ENCODE measurements at places on chromosomes 12 and 14.

DNA sequence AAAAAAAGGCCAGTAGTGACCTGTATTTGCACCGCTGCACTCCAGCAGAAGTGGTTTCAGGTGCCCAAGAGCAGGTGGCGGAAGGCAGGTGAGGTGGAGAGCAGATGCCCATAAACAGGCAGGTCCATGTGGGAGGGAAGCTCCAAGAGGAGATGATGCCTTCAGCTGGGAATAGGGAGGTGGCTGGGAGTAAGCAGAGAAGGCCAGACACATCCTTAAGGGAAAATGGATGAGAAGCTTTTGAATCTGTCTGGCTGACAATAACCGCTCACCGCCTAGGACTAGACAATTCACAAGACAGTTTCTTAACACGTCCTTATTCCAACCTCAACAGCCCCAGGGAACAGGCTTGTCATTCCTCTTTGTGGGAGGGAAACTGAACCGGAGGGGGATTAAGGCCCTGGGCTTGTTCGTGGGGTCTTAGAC is 43.9 kb upstream of the PLEKHG6 start:
- no peak for DNase-seq

DNA sequence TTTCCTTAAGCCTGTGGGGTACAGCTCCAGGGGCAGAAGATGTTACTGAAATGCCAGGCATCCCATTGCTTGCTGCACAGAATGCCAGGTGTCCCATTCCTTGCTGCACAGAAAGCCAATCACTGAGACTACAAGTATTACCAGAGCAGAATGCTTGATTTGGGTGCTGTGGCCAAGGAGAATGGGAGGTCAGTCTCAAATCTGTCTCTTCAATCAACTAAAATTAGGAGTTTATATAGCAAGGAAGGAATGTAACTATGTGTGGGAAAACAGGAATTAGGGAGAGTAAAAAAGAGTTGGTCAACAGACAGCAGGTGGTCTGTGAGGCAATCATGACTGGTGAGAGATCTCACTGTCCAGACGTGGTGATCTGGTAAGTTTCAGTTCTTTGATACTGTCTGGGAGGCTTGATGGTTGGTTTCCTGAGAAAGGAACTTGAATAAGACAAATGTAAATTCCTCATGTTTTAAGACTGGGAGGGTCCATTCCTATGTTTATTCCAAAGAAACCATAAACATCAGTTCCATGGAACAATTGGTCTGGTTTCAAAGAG is 31.2 kb upstream of the VASH1 start:
- no peak for DNase-seq

- DNase-seq: no peak
Observed at GRCh38 chr12:6182279-6182898, 17.8 kb upstream of the CD9 start.

DNA sequence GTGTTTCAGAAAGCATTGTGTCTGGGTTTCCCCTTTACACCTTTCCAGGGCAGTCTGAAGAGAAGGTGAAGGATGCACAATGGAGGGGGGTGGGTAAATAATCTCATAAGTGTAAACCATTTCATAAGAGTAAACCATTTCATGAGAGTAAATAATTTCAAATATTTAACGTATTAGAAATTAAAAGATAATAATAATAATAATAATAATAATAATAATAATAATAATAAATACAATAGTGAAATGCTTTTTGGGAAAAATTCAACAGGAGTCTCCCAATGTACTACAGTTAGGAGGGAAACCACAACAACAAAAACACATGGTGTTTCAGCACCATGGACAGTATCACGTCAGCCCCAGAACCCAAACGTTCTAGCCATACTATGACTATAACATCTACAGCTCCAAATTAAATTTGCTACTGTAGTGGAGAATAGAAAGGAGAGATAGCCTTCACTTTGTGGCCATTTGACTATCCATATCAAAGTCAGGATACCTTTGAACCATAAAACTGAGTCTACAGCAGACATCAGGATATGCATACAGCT is 691.8 kb downstream of the BCL11B start:
- DNase-seq: no peak

DNA sequence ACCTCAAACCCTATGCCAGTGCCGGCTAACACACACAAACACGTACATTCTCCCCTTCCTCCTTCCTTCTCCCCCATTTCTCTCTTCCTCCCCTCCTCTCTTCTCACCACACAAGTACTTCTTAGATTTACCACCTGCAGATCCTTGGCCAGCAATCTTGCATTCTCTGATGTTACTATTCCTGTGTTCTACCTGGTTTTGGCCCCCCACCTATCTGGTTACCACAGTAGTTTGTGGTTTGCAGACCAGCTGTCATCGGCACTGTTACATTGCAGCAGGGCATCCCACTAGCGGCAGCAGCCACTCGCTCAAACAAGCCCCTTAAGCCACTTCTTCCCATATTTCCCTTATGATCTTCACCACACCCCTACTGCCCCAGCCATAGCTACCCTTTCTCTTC is 3.9 kb downstream of the ABHD4 start:
- DNase-seq: no peak

- DNase-seq: no peak
Observed at GRCh38 chr12:77760271-77761025, 70.2 kb upstream of the NAV3 start.

DNA sequence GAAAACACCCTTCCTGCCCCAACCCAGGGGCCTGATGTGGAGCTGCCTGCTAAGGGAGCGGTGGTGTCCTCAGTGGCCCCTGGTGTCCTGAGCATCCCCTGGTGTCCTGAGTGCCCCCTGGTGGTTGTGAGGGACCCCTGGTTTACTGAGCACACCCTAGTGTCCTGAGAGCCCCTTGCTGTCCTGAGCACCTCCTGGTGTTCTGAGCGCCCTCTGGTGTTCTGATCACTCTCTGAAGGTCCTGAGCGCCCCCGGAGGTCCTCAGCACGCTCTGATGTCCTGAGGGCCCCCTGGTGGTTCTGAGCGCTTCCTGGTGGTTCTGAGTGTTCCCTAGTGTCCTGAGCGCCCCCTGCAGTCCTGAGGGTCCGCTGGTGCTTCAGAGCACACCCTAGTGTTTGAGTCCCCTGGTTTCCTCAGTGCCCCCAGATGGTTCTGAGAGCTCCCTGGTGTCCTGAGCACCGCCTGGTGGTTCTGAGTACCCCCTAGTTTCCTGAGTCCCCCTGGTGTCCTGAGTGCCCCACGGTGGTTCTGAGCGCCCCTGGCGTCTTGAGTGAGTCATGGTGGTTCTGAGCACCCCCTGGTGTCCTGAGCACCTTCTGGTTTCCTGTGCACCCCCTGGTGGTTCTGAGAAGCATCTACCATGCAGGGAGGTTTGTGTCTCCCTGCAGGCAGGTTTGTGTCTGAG is 1004.2 kb downstream of the TMEM121 start:
- DNase-seq: peak; percentile 30

GRCh38 chr14:25521616-25522015 is 471.7 kb upstream of the STXBP6 start:
- DNase-seq: no peak

DNA sequence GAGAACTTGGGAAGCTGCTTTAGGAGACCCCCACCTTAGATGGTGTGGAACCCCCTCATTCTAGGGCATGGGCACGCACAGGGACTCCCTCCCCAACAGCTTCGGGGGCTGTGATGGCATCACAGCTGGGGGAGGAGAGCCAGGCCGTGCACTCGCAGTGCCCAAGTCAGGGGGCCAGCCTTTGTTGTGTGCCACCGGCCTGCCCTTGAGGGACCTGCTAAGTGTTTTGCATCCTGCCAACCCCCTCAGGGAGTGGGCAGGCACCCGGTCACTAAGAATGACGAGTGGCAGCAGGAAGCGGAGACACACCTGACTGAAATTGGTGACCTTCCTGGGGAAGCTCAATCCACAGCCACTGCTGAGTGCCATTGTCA is 334.9 kb upstream of the SFSWAP start:
- no peak for DNase-seq

DNA sequence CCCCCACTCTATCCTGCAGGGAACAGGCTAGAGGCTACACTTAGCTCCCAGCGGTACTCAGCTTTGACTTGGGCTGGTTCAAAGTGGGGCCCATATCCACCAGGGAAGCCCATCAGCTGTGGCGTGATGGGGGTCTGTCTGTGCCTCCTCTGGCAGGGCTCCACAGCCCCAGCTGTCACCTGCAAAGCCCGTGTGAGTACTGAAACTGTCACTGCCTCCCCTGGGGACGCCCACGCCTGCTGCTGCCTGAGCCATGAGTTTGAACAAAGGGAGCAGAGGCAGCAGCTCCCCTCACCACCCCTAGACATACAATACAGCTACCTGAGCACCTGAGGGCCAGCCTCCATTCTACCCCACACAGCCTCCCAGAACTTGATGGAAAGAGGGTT is 5.0 kb downstream of the REM2 start:
- no peak for DNase-seq

DNA sequence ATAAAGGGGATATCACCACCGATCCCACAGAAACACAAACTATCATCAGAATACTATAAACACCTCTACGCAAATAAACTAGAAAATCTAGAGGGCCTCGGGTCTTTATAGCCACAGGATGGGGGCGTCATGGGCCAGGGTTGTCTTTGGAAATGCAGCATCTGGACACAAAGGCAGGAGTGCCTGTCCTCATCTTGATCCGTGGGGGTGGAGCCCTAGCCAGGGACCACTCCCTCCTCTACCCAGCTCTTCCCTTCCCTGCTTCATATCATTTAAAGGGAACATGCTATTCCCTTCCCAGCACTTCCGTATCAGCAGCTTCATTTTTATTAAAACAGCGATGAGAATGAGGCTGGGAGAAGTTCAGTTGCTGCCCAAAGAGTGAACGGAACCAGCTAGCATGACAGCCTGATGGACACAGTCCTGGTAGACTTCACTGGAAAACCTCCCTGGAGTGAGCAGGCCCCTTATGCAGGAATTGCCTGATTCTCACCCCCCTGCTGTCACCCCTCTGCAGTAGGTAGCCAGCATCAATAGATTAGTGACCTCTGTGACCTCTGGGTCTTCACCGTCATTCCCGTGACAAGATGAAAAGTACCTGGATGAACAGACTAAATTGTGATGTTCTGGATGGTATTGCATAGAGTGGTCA is 251.4 kb upstream of the RGS6 start:
- DNase-seq: no peak

DNA sequence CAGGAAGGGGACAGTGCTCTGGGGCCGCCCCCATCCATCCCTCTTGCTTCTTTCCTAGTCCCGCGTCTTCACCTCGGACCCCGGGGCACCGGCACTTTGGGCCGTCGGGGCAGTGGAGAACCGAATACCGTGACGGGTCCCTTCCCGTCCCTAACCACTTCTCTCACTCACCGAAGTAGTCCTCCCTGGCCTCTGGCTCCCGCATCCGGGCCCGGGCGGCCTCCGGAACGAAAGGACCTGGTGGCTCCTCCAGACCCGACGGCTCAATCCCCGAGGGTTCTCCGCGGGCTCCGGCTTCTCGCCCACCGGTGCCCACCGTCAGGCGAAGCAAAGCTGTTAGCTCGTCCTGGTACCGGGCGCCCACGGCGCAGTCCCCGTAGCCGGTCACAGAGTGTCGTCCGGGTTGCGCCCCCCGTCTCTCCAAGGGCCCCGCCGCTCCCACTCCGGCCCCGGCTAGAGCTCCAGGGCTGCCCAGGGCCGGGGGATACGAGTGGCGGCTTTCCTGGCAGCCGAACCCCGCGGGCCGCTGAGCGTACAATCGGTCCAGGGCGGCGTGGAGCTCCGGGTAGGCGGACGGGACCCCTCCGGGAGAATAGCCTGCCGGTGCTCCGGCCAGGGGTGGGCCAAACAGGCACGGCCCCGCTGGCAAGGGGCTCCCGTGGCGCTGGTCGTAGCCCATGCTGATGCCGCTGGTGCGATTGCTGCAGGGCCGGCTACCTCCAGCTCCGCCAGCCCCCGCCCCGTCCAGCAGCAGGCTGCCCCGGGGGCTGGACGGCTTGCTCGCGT is 1.1 kb downstream of the AJUBA start:
- DNase-seq: no peak

DNA sequence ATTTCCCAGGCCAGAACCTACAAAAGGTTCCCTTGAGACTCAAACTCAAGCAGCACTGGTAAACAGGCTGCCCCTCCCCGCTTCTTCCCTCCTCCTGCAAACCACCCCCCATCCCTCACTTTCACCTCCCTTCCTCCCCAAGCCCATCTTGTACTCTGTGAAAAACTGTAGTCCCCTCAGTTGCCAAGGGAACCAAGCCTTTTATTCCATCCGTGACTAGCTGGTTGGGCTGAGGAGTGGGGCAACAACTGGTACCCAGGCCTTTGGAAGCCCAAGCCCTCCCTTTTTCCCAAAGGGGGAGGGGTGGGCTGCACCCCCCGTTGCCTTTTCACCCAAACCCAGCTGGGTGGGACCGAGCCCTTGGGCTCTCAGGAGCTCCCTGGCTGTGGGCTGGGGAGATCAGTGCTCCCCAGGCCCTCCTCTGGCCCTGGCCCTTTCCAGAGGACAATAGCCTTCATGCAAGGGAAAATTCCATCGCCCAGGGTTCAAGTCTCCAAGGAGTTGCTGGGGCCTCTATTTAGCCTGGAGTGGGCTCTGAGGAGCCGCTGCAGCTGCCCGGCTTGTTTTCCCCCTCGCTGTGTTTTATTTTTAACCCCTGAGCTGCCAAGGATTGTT is 61.9 kb downstream of the ZFP36L1 start:
- no peak for DNase-seq

- no peak for DNase-seq
Observed at GRCh38 chr12:120710805-120711296, 593 bp downstream of the UNC119B start.

- DNase-seq: peak; percentile 28
Observed at GRCh38 chr12:70543444-70543843, 93.8 kb downstream of the PTPRB start.

GRCh38 chr12:43883748-43884147 is 47.9 kb downstream of the TMEM117 start:
- DNase-seq: no peak

DNA sequence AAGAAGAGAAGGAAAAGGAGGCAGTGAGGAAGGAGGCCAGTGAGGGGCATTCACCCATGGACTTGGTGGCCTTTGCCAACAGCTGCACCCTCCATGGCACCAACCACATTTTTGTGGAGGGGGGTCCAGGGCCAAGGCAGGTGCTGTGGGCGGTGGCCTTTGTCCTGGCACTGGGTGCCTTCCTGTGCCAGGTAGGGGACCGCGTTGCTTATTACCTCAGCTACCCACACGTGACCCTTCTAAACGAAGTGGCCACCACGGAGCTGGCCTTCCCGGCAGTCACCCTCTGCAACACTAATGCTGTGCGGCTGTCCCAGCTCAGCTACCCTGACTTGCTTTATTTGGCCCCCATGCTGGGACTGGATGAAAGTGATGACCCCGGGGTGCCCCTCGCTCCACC is 11.4 kb upstream of the SMARCD1 start:
- no peak for DNase-seq

- no peak for DNase-seq
Observed at GRCh38 chr12:53952871-53953734, 1.6 kb upstream of the HOXC12 start.

DNA sequence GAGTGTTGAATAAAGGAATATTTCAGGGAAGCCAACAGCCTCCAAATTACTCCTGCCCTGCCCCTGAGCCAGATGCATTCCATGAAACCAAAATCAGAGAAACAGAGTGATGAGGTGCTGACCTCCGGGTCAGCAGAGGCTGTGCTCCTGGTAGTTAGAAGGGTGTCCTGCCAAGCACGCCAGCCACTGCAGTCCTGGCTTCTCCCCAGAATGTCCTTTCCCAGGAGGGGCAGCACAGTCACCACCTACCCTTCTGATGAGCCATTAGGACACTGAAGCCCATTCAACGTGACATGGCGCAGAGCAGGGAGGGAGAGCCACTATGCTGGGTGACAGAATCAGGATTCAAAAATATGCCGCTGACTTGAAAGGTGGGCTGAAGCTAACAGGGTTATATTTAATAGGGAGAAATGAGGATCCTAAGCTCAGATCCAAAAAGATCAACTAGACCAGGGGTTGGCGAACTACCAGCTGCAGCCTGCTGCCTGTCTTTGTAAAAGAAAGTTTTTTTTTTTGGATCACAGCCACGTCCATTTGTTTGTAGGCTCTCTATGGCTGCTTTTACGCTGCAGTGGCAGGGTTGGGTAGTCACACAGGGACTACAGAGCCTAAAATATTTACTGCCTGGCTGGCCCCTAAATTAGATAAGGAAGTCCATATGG is 34.5 kb upstream of the PLEK2 start:
- no peak for DNase-seq

Data from Panc1 (cell line).